ENCODE measurements at places on chromosomes 5 and 9.
A peak's percentile ranks its signal among the peaks of the same experiment; 100 is the strongest.

DNA sequence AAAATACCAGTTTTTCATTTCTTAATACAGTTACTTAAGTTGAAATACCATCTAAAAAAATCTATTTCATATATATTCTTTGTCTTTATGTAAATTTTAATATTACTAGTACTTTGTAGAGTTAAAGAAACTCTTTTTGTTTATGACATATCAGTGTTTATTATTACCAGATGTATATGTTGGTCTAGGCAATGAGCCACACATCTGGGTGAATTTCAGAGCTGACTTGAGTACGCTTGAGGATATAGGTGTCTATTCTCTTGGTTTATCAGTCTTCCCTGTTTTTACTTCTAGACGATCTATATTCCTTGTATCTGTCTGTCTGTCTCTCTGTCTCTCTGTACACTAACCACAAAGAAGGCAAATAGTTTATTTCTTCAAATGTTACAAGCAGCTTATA, 2.9 kb downstream of the SMAD5 start:
- DNase-seq = no peak

DNA sequence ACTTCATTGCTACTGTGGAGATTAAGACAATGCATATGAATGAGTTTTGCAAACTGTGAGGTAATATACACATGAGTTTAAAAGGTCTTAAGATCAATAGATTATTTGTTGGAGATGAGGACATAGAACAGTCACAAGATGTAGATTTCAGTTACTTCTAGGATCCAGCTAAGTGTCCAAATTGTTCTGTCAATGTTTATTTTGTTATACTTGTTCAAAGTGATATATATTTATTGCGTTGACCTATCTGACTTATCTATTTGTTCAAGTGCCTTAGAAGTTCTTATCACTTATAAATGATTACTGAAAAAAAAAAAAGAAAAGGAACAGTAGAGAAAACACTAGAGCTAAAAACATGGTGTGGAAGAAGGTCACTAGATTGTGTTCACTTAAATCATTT, 75.6 kb upstream of the GRIN3A start:
- no peak for DNase-seq

- no peak for DNase-seq
These were observed 56.8 kb downstream of the MTREX start for GRCh38 chr5:55364537-55365055.

DNA sequence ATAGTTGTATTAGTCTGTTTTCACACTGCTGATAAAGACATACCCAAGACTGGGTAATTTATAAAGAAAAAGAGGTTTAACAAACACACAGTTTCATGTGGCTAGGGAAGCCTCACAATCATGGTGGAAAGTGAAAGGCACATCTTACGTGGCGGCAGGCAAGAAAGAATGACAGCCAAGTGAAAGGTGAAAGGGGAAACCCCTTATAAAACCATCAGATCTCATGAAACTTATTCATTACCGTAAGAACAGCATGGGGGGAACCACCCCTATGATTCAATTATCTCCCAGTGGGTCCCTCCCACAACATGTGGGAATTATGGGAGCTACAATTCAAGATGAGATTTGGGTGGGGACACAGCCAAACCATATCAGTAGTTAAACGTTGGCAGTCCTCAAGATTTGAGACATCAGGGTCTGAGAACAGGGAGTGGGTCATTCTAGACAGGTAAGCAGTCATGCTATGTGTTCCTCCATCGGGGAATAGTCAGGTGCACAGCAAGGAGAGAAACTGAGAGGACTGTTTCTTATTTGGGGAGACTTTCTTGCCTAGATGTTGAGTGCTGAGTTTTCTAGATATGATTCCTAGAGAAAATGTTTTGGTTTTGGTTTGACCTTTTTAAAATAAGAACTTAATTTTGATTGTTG, 45.8 kb upstream of the ENTREP1 start:
- no peak for DNase-seq

DNA sequence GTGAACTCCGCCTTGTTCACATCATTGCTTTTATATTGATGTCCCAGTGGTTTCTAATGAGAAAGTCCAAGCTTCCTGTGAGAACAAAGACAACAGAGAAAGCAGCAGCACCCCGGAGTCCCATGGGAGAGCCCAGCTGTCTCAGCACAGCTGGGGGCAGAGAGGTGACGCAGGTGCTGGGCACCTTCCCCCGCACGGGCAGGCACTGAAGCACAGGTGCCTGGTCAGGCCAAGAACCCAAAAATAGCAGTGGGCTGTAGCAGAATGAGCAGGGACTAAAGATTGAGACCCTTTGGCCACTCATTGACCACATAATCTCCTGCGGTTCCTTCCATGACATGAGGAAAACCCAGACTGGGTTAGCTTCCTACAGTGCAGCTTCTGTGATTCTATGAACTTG, 18.8 kb downstream of the SRD5A1 start:
- DNase-seq = no peak

DNA sequence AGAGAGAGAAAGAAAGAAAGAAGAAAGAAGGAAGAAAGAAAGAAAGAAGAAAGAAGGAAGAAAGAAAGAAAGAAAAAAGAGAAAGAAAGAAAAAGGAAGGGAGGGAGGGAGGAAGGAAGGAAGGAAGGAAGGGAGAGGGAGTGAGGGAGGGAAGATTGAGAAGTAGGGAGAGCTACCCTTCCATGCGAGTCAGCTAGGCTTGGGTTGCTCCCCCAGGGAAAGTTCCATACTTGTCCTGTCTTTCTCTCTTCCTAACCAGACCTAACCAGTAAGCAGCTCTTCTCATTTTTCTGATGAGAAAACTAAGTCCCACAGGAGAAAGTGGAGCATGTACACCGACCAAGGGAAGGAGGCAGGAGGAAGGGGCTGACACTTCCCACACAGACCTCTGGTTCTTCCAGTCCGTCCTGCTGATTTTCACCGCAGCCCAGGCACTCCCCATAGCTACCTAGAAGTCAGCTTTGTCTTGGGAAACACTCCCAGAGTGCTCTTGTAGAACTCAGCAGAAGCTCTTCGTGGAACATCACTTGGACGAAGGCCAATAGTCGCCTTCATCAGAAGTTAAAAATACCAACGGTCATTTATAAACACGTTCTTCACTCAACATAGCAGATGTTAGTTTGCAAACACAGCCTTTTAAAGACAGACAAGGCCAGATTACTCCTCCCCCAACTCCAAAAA, 29.0 kb upstream of the ENTREP1 start:
- no peak for DNase-seq

DNA sequence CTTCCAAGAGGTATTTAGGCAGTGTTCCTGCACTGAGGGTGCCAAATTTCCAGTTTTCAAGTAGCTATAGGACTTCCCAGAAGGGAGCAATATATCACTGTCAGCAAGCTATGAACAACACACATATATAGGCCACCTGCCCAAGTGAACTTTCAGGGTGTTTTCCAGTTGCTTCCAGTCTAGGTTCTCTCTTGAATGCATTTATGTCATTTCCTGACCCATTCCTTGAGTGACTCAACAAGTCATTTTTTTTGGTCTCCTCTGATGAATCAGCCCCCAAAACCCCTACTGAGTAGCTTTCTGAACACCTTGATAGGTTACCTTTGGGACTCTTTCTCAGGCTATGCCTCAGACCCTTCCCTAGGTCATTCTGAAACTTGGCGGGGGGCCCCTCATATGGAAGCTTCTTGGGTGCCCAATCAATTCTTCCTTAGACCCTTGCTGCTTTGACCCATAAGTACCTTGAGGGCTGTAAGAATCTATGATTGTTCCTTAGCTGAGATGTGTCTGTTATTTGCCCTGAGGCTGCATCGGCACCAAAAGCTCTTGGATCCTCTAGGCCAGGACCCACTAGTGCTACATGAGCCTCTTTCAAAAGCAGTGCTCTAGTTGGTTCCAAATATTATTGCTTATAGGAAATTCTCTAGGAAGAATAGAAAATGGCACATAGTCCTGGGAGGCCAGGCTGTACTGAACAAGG, 12.4 kb downstream of the DNAJB5 start:
- no peak for DNase-seq

GRCh38 chr9:35186524-35186923, 24.7 kb downstream of the UNC13B start:
- DNase-seq = no peak

DNA sequence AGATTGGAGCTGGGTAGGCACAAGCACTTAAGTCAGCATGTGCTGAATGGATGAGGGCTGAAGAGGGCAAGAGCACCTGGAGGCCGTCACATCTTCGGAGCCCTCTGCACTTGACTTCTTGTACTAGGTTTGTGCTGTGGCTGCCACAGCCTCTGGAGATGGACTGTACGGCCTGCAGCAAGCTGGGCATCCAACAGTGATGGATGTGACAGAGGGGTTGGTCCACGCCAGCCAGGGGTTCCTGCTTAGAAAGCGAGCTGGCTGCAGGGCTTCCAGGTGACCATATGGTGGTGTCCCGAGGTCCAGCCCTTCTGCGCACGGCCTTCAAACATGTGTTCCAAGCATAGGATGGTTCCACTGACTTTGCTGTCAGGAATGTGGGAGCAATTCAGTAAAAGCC, 65.1 kb upstream of the PHYKPL start:
- peak; percentile 25 for DNase-seq

DNA sequence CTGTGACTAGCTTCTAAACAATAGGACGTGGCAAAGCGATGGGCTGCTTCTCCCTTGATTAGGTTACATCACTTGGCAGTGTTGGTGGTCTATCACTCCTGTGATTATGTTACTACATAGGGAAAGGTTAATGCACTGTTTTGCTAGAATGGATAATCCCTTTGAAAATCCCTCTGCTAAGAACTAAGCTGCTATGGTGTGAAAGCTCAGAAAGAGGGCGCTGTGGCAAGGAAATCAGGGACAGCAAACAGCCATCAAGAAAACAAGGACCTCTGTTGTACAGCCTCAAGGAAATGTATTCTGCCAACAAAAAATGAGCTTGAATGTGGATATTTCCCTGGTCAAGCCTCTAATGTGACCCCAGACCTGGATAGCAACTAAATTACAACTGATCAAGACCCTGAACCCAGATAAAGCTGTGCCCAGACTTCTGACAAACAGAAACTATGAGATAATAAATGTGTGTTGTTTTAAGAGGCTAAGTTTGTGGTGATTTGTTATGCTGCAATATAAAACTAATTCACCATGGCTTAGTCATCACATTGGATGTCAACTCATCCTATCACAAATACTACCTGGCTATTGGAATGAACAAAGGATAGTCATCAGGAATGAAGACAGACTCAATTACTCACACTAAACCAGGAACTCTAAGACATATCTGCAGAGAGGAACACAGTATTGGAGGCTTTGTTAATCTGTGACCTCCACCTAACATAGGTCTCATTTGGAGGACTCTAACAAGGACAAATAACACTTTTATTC, 1215.9 kb downstream of the EFNA5 start:
- DNase-seq = no peak

GRCh38 chr9:133822430-133823065, 84.4 kb upstream of the SARDH start:
- DNase-seq = no peak

DNA sequence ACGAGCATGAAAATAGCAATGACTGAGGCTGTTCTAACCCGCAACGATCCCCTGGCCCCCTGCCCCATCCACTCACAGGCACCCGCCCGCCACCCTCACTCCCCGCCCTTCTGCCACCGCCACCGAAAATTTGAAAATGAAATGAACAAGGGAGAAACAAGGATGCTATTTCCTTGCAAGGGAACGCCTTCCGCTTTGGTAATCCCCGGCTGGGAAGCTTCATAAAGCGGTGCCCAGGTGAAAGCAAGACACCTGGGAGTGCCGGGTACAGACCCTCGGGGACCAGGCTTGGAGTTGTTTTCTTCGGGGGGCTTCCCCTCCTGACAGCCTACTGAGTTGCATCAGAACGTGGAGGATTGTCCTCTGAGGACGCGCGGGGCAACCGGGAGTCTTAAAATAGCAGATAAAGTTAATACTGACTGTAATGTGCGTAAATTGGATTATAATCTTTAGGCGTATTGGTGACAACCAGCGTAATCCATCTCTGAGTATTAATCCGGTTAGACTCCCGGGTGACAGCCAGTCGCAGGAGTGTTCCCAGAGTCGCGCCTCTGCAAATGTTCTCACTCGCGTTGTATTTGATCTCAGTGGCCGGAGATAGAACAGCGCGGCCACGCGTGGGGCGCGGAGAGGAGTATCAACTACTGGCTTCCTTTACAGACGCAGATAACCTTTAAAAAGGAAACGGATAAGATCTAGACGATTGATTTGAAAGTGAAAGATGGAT, 885 bp upstream of the MLLT3 start:
- DNase-seq = peak; percentile 63

DNA sequence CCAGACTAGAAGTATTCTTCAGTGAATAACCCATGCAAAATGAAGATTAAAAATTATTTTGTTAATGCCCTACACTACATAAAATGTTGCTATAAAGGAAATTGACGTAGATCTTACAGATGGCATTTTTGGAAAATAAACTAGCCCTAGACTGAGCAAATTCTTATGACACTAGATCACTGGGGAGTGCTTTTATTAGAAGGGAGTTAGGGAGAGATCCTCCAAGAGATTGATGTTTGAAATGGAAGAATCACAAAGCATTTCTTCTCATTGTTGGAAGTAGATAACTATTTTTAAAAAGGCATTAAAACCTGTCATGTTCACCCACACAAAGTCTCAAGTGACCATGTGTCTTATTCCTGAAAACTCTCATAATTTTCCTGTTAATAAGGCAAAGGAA, 351.1 kb upstream of the TLE4 start:
- DNase-seq = no peak

DNA sequence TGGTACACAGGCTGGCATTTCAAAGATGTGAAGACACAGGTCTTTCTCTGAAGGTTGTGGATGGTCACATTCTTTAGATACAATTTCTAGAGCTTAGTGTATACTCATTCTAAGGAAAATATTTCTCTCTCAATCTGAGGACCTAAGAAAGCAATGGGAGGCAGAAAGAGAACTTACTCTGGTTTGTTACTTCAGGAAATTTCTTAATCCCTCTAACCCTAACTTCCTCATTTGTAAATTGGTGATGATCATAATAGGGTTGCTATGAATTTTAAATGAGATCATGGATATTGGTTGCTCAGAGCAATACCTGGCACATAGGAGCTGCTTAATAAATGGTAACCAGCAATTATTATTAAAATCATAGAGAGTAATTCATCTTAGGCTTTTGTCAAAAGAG, 22.1 kb downstream of the FAM170A start:
- no peak for DNase-seq

- no peak for DNase-seq
These were observed 524.5 kb downstream of the TMEM38B start for GRCh38 chr9:106218854-106219253.

GRCh38 chr5:158958021-158958994, 141.4 kb downstream of the EBF1 start:
- no peak for DNase-seq

- DNase-seq = no peak
These were observed 465.5 kb downstream of the DNAH5 start for GRCh38 chr5:13478831-13479465.
